SK-N-DZ (cell line): ENCODE measurements at places on chromosomes 6 and 20.

GRCh38 chr6:114651611-114652010 is 308.8 kb upstream of the HS3ST5 start:
- no peak for DNase-seq

- no peak for DNase-seq
Measured at GRCh38 chr20:63682384-63683139, 13.9 kb upstream of the TNFRSF6B start.

- DNase-seq = no peak
Measured at GRCh38 chr6:34697904-34698559, 1.5 kb upstream of the ILRUN start.

- DNase-seq = no peak
Measured at GRCh38 chr20:33703498-33704137, 16.5 kb downstream of the PXMP4 start.

GRCh38 chr6:158057213-158057987 is 75.7 kb downstream of the SYNJ2 start:
- no peak for DNase-seq

DNA sequence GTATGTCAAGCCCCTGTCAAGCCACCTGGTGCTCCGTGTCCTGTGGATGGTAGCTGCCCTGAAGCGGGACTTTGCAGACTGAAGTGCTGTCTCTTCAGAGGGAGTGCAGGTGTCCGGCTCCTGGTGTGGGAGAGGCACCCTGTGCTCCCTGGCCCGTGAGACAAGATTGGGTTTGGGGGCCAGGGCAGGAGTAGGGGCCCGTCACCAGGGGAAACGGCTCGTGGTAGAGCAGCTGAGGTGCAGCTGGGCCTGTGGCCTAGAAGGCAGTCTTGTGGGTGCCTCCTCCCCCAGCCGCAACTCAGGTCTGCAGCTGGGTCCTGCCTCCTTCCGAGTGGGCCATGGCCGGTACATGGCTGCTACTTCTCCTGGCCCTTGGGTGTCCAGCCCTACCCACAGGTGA is at the start of gene PTCRA:
TSS of gene PTCRA (plus strand) at position 322 of the 400 bp plus-strand sequence. CDS start at position 339, 17 bp downstream.
- no peak for DNase-seq

- DNase-seq = no peak
Measured at GRCh38 chr20:25054995-25055629, 2.8 kb downstream of the ACSS1 start.

GRCh38 chr6:134373993-134374392 is 56.1 kb upstream of the SGK1 start:
- DNase-seq = no peak

DNA sequence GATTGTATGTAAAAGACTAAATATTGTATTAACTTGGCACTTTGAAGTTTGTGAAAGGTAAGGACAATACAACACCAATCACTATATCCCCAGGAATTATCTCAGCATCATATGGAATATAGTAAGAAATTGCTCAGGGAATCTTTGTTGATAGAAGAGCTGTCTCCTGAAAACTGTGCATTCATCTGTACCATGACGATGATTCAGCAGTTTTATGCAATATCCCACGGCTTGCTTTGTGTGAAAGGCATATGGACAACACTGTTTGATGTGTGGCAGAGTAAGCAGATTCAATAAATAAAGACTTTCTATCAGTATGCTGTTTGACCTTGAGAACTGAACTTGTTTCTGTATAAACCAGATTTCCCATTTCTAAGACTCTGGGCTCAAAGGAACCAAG is 147.5 kb upstream of the PLN start:
- no peak for DNase-seq

DNA sequence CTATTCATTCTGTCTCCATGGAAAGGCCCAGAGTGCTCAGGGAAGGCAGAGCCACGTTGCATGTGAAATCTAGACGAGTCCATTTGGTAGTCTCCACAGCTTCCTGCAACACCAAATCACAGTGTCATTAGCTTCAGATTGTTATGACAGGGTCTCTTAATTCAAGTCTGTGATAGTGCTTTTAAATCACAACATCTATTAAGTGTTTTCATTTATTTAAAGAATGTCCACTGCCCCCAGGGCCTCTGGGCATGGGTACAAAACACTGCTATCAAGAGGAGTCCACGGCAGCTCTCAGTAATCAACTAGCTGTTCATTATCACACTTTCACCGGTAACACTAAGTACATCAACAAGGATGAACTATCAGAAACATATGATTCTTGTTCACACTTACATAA is 455.9 kb upstream of the JARID2 start:
- no peak for DNase-seq

DNA sequence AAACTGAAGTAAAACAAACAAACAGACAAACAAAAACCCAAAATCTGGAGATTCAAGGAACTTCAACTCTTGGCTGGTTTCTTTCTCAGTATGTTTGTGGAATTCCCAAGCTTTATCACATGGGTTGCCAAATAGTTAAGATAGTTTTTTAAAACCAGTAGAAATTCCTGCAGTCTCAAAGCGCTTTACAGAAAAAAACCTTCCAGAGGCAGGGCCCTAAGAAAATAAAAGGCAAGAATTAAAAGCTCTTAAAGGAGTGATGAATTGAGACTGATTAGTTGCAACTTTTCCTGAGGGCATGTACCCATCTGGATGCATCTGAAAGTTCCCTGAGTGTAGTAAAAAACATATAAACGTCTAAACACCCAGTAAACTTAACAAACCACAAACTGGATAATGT is 25.9 kb upstream of the PTCHD4 start:
- no peak for DNase-seq

- peak; percentile 26 for DNase-seq
Measured at GRCh38 chr20:59253779-59254319, 46.6 kb upstream of the EDN3 start.

- no peak for DNase-seq
Measured at GRCh38 chr6:157982563-157983405, 1.1 kb downstream of the SYNJ2 start.

DNA sequence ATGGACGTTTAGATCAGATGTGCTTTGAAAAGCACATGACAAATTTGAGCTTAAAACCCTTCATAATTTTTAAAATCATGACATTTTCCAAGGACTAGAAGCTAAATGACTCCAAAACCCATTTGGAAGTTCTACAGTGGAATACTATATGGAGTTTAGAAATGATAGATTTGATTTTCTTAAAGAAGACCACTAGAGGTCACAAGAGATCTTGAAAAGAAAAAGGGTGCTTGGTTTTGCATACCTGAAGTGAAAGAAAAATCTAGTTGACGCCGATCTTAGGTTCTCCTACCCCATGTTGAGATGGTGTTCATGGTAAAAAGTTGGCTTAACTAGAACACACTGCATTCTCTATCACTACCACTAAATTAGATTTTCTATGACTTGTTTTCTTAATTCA is 31.5 kb downstream of the CFAP61 start:
- peak; percentile 60 for DNase-seq

- DNase-seq = no peak
Measured at GRCh38 chr6:44762496-44762895, 375.0 kb downstream of the CDC5L start.

DNA sequence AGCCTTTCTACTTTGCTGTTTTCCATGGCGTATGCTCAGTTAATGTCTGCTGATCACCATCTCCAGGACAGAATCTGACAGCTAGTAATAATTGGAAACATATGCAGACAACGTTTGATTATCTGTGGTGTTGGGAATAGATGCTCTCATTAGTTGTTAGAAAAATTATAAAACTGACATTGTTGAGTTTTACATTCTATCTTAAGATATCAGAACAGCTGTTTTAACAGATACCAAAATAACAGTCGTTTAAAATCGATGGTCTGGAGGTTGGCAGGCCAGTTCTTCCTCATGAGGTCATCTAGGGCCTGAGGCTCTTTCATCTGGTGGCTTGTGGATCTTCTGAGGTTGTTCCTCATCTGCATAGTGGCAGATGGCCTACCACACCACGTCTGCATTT is 137.6 kb downstream of the AIG1 start:
- DNase-seq = no peak

DNA sequence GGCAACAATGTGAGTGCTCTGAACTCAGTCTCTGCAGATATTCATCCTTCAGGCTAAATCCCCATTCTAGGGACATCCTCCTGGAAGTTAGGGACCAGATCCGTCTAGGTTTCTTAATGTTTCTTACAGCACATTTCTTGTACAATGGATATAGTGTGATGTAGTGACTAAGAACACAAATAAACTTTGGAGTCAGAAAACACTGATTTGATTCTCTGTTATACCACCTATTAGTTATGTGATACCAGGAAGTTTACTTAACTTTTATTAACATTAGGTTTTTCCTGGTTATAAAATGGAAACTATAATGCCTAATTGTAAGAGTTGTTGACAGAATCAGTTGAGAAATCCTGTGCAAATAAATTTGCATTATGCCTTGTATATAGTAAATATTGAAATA is 57.6 kb upstream of the KCNQ5 start:
- DNase-seq = no peak

- DNase-seq = no peak
Measured at GRCh38 chr6:154249499-154250298, 106.9 kb downstream of the IPCEF1 start.

GRCh38 chr20:1423625-1424106 is 30.8 kb upstream of the FKBP1A start:
- DNase-seq = peak; percentile 78

GRCh38 chr6:166032366-166033200 is 135.1 kb downstream of the TBXT start:
- no peak for DNase-seq

- DNase-seq = no peak
Measured at GRCh38 chr6:33490198-33490597, 35.8 kb downstream of the ZBTB9 start.

DNA sequence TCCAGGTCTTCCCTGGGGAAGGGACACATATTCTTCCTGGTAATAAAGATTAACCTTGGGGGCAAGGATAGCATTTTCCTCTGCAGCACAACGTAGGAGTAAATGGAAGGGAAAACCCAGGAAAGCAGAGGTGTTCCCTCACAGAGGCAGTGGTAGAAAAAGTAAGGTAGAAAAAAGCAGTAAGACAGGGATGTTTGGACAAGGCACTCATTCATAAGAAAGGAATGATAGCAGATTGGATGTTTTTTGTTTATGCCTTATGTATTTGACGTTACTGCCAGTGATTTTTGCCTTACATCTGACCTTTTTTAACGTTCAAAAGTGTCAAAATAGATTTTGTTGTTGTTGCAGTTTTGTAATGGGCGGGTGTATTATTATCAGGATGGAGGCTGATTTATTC is 395.0 kb downstream of the CDKAL1 start:
- no peak for DNase-seq

DNA sequence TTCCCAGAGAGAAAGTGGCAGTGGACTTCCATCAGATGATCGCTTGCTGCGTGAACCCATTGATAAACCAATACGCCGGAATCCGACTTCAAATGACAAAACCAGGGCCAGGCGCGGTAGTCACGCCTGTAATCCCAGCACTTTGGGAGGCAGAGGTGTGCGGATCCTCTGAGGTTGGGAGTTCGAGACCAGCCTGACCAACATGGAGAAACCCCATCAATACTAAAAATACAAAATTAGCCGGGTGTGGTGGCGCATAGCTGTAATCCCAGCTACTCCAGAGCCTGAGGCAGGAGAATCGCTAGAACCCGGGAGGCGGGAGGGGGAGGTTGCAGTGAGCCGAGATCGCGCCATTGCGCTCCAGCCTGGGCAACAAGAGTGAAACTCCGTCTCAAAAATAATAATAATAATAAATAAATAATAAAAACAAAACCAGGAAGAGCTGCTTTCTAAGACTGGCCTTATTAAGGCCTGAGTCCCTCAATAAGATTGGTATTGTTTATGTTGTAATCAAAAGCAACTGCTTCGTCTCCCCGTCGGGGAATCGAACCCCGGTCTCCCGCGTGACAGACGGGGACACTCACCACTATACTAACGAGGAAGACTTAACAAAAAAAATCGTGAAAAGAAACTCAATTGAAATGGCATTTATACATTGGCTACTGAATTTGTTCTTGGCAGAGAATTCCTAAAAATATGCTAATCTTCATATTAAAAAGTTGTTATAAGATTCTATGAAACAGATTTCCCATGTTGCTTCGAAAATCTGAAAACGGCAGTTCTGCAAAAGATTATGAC is 110.2 kb upstream of the ZNF184 start:
- peak; percentile 21 for DNase-seq

GRCh38 chr20:50303573-50304500 is 113.2 kb downstream of the CEBPB start:
- peak; percentile 75 for DNase-seq

DNA sequence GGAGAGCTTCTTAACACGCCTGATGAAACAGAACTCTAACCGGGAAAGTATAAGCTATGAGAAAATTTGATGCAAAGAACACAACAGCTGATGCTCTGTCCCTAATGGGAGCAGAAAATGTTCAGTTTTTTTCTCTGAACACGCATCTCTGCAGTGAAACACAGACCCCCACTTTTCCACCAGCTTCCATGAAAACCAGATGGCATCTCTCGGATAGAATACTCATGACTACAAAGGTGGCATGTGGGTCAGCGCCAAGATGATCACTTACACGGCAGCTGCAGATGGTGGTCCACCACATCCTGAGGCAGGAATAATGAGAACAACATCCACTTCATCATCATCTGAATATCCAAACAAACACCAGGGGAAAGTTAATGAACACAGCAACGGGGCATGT is 85.2 kb upstream of the CNR1 start:
- DNase-seq = no peak

- DNase-seq = no peak
Measured at GRCh38 chr6:36743538-36744303, 46.1 kb downstream of the RAB44 start.

DNA sequence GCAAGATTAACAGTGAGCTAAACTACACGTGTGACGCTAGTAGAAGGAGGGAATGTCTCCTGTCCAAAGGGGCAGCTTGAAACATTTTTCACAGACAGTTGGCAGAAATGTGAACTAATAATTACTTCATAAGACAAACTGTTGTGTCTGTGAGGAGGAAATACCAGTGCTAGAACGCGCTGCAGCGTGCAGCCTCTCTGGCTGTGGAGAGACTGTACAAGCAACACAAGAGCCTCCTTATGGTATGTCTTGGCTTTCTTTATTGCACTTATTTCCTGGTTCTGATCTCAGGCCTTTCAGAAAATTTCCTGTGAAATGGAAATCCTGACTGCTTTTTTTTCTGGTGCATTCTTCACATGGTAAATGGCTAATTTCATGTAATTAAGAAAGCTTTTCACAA is 25.3 kb upstream of the TIAM2 start:
- no peak for DNase-seq

- DNase-seq = no peak
Measured at GRCh38 chr6:46411456-46412197, 79.6 kb downstream of the RCAN2 start.

DNA sequence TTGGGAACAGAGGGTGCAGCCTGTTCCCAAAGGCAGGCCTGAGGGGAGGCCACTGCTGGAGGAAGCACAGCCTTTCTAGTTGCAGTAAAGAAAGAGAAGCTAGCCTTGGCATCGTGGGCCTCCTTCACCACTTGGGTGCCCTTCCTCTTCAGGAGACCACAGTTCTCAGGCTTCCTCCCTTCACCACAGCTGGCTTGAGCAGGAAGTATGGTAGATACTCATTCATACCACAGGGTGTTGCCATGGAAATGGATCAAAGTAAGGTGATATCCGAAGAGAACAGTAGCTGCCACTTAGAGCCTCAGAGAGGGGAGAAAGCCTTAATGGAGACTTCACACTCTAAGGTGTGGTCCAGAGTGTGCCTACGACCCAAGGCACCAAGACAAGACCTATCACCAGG is 120.4 kb upstream of the RIPOR2 start:
- DNase-seq = no peak
